Right ventricle myocardium superior (tissue), 1 donor: ENCODE measurements at places on chromosomes 3 and 15. TPM values are rescaled to one million over a fixed set of nuclear protein-coding genes. Genes with fewer than 3 reads are reported as not detected.

Gene ZNF621
- total RNA-seq: 9.3 TPM

DNA sequence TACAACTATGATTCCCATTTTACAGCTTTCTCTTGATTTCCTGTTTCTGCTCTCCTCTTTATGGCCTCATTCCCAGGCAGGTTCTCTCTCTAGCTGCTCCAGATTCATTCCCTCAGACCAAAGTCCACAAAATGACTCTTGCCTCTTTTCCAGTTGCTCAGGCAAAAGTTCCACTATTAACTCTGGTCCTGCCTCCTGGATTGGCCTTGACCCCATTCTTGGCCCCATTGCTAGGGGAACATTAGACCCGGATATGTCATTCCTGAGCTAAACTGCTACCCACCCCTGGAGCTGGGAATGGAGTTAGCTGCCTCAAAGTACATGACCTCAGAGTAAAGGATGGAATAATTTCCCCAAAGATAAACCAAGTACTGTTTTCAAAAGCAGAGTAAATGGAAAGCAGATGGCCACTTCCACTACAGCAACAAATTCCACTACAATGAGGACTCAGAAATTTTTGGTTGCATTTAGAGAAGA lies 73.0 kb upstream of the GAP43 start:
- DNase-seq: peak; percentile 44

Gene CCDC54
- total RNA-seq: not detected

Gene COLQ
- 2.2 TPM for total RNA-seq

- DNase-seq: no peak
Measured at GRCh38 chr15:74201710-74202420, 722 bp downstream of the STRA6 start.

Gene SELENOK
- 97.4 TPM for total RNA-seq

Gene SOX2
- 0.32 TPM for total RNA-seq

DNA sequence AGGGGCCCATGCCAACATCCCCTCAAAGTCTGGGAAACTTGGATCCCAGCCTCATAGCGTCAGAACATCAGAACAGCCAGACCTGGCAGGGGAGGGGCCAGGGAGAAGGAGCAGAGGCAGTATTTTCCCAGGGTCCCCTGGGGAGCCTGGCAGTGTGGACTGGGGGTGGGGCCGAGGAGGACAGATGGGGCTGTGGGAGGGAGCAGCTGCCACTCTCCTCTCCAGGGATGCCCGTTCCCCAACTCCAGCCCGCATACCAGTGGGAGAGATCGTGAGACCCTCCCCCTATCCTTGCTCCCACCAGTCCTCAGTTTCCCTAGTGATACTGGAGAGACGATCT lies 6.5 kb upstream of the DNAJB8 start:
- no peak for DNase-seq

GRCh38 chr15:77517579-77517978 lies 96.9 kb downstream of the HMG20A start:
- no peak for DNase-seq

- DNase-seq: no peak
Measured at GRCh38 chr3:120449251-120449650, 1.5 kb downstream of the FSTL1 start.

DNA sequence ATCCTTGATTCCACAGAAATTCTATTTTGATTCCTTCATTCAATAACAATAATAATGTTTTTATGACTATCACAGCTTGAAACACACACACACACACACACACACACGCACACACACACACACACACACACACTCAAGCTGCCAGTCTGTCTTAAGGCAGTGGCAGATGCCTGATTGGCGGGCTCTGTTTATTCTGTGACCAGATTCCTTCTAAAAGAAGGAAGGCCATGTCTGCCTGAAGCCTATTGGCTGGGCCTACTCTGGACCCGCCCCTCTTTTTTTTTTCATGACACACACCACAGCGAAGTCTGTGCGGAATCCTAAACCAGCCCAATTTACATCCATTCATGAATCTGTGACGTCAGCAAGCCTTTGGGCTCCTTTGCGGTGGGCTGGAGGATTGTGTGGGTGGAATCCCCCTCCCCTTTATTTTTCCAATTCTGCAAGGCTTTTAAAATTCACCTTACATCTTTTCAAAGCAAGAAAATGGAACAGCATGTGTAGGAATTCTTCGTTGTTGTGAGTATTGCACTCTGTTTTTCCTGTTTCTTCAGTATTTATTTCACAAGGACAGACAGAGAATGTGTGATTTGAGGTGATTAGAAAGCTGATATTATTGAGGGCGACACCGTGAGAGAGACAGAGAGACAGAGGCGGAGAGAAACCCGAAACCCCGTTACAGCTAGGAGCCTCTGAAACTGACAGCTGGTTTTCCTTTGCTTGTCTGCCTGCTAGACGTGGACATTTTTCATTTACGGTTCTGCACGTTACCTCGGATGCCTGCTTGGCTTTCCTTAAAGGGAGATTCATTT lies at the start of gene MAP3K13:
Gene MAP3K13, plus strand, starts transcription at position 287 of the 812 bp plus-strand sequence. CDS start 65,446 bp downstream, outside the sequence.
- peak; percentile 80 for DNase-seq

GRCh38 chr15:91021516-91022074 lies 799 bp downstream of the VPS33B start:
- DNase-seq: no peak

DNA sequence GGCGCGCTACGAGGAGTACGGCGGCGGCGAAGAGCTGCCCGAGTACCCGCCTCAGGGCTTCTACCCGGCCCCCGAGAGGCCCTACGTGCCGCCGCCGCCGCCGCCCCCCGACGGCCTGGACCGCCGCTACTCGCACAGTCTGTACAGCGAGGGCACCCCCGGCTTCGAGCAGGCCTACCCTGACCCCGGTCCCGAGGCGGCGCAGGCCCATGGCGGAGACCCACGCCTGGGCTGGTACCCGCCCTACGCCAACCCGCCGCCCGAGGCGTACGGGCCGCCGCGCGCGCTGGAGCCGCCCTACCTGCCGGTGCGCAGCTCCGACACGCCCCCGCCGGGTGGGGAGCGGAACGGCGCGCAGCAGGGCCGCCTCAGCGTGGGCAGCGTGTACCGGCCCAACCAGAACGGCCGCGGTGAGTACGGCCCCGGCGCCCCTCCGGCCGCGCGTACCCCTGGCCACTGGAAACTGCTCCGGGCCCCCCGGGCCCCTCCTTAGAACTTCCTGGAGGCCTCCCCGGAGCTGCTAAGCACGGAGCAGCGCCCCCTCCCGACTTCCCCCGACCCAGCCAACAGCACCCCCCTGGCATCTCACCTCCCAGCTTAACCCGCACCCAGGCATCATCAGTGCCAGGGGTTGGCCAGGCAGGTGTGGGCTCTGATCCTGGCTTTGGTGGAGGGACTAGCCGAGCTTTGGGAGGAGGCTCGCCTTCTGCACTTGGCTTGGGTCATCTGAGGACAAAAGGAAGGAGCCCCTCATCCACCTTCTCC lies 1.4 kb downstream of the LOXL1 start:
- peak; percentile 81 for DNase-seq

DNA sequence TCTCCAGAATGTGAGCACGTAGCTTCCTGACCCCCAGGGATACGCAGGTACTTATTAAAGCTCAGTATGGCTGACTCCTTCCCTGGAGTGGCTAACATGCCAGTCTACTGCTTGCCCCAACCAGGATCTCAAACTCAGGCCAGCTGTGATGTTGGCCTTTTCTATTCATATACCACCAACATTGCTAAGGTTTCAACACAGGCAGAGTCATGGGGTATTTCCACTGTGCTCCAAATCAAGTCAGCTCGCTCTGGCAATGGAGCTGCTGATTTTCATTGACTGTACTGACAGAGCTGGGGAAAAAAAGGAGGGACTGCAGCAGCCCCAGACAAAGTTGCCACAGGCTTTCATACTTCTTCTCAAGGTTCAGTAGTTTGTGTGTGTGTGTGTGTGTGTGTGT lies 87.0 kb downstream of the CFAP20DC start:
- no peak for DNase-seq

DNA sequence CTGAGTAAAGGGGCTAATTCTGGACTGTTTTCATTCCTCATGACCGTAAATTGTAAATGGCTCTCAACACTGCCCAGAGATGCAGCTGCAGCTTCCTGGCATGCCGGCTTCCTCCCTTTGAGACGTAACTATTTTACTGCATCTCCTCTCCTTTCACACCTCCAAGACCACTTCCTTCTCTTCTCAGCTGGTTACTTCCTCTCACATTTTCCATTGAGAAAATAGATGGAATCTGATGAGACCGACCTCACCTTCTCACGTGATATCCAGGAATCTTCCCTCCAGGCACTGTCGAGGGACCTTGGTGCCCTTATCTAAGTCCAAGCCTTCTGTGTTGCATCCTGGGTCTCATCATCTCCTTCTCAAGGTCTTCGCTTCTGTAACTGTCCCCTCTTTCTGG lies 12.7 kb downstream of the LYSMD4 start:
- DNase-seq: no peak

Gene CADM2
- total RNA-seq: 1.2 TPM

Gene ECE2
- not detected for total RNA-seq

GRCh38 chr3:85208650-85209049 lies 249.9 kb downstream of the CADM2 start:
- DNase-seq: no peak

Gene XYLB
- 1.5 TPM for total RNA-seq

GRCh38 chr3:47663630-47664240 lies 85.1 kb upstream of the CSPG5 start:
- no peak for DNase-seq
